ENCODE measurements at places on chromosomes 16 and 17.

GRCh38 chr17:43332230-43332629 lies 66.6 kb upstream of the ARL4D start:
- DNase-seq, result no peak

GRCh38 chr17:13476720-13477119 lies 125.0 kb downstream of the HS3ST3A1 start:
- no peak for DNase-seq

GRCh38 chr17:39098588-39098987 lies 52.8 kb downstream of the PLXDC1 start:
- no peak for DNase-seq

- no peak for DNase-seq
Measured at GRCh38 chr17:50146230-50146926, 4.1 kb downstream of the PPP1R9B start.

DNA sequence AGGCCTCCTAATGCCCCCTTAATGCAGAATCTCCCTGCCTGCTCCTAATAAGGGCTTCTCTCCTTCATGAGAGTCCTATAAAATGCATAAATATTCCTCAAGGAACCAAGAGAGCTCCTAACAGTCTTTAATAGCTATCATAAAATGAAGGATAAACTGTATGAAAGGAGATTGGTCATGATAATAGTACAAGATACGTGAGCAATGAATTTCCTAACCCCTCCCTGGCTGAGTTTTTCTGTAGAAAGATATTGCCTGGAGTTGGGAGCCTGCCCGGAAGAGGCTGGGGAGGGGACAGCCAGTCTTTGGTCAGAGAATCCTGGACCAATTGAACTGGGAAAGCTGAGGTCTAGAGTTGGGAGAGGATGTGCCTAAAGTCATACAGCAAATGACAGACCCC lies 321.9 kb upstream of the CDH5 start:
- no peak for DNase-seq

DNA sequence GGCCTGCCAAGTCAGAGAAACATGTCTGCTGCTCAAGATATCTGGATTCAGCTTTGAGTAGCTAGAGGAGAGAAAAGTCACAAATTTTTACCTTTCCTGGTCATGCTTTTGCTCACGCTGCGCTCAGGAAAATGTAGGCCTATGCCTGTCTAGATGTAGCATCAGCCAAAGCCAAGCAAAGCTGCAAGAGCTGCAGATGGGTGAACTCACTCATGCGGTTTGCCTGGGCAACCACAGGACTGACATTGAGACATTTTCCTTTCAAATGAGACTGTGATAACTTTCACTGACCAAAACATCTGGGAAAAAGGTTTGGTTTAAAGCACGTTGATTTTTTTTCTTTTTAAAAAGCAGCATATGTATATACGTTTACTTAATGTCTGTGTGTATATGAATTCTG lies 34.0 kb upstream of the NAGLU start:
- DNase-seq, result no peak
